ENCODE measurements at places on chromosomes 16 and 17.

DNA sequence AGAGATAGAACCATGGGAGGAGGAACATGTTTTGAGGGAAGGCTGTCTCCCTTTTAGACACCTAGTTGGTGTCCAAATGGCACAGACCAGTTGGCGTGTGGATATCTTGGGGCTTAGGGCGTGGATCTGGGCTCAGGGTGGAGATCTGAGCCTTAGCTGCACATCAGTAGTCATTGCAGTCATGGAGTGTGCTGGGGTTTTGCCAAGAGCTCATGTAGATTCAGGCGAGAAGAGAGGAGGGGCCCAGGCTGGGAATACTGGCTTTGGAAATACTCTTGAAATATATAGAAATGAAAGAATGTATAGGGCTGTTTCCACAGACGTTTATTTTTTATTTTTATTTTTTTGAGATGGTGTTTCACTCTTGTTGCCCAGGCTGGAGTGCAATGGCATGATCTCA lies 92.0 kb downstream of the PRKCB start:
- no peak for DNase-seq

- no peak for DNase-seq
Measured at GRCh38 chr17:40914075-40914855, 23.2 kb downstream of the KRT23 start.

GRCh38 chr16:4945560-4946502 lies 8.9 kb upstream of the PPL start:
- DNase-seq: peak; percentile 57

DNA sequence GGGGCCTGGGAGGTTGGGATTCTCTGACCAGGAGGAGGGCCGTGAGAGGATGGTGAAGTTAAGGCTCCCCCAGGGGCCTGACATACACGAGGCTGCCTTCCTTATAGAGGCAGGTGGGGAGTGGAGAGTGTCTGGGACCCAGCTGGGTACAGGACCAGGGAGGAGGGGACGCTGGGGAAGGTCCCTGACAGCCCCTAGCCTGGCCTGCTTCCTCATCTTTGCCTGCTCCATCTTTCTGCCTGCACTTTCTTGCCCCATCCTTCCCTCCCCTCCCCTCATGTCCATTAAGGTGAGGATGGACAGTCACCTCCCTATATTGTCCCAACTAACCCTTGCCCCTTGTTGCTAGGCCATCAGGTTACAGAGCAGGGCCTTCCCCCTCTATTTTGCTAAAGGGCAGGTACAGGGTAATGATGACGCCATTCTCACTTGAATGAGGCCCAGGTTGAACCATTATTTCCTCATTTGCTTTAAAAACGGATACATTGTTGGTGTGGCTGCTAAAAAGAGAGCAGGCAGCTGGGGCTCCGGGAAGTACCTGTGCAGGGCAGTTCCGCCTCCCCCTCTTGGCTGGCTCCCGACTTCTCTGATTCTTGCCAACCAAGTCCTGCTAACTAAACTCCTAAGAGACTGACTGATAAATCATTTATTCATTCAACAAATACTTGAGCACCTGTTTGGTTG lies 1.3 kb downstream of the C17orf99 start:
- no peak for DNase-seq

DNA sequence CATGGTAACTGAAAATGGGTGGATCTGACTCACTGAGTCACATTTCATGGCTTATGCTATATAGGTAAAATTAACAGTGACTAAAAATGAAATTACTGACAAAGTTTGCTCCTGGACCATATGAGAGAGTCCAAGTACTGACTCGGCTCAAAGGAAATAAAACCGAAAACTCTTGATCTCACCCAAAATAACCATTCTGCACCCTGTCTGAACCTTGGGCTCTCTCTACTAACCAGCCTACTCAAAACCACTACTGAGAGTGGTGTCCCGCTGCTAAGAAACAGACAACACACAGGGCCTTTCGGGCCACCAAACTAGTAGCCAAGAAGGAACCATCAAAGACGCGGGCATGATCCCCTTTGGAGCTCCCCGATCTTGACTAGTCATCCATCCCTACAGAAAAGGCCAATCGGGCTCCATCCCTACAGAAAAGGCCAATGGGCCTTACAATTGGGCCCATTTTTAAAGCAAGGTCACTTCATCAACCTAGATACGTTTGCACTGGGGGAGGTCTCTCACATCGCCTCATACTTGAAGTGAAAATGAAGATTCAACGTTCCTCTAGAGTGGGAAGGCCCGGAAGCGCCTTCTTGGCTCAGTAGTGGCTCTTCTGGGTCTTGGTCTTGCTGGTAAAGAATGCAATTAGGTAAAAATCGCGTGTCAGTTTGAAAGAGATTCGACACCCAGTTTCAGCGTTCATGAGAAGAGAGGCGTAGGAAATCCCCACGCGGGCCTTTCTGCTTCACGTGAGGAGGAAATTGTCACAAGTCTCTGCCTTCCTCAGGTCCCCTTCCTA lies 720 bp upstream of the ZPBP2 start:
- no peak for DNase-seq

GRCh38 chr16:85991425-85991824 lies 92.5 kb downstream of the IRF8 start:
- no peak for DNase-seq

- no peak for DNase-seq
Measured at GRCh38 chr16:72532906-72533410, 361.0 kb upstream of the PMFBP1 start.

DNA sequence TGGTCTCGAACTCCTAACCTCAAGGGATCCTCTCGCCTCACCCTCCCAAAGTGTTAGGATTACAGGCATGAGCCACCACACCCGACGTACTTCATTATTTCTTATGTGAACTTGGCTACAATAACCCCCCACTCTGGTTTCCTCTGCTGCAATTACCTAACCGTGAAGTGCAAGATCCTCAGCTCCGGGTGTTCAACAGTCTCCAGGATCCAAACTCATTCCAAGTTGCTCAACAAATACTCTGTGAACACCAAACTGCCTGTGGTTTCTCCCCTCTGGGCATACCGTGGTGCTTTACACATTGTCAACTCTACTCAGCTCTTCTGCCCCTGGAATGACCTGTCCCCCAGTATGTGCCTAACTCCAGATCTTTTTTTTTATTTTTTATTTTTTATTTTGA lies 6.8 kb upstream of the SULT1A1 start:
- DNase-seq: no peak

DNA sequence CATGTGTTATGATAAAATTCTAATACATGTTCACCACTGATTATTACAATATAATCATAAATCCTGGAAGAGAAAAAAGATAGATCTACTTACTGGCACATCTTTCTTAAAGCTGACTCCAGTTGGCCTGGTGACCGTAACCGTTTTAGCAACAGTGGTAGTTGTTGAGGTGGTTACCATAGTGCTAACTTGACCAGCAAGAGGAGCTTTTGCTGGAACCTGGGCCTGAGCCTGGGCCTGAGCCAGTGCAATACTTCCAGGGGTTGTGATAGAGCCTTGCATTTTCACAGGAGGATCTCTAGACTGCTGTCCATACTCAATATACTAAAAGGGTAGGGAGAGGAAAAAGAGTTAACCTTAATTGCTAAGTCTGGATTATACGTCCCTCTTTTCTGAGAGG lies 36.2 kb downstream of the SETD6 start:
- DNase-seq: peak; percentile 71

- peak; percentile 90 for DNase-seq
Measured at GRCh38 chr16:23148513-23149266, 562 bp downstream of the USP31 start.

DNA sequence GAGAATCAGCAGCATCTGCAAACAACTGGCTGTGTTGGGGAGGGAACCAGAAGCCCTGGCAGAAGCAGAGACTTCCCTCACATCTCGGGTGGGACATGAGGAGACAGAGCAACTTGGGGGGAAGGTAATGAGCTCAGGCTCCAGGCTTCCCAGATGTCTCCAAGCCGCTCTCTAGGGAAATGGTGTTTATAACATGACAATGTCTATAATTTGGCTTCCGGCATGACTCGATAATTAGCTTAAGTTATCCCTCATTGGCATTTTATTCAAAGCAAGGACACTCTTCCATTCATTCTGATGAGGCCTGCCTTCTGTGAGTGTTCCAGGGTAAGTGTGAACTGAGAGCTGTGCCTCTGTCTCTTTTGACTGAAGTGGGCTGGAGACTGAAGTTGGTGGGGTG lies 14.7 kb upstream of the MLLT6 start:
- no peak for DNase-seq

Data from left ventricle myocardium superior (tissue), 1 donor.